Type B pancreatic cell (in vitro differentiated cells): ENCODE measurements at places on chromosomes 2 and 18. TPM values are rescaled to one million over a fixed set of nuclear protein-coding genes. Genes with fewer than 3 reads are reported as not detected.

DNA sequence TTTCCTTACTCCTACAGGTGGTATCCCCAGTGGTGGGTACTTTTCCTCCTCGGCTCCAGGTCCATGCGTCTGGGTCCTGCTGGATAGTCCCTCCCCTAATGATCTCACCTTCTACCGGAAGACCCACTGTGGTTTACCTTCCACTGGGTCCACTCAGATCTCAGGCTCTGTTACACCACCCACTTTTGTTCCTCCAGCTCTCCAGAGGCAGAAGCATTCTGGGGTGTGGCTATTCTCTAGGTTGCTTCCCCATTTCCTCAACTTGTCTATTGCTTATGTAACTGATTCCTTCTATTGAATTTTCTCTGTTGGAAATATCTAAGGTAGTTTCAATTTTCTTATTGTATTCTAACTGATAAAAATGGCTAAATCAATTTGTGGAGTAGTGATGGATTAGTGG, 87.6 kb upstream of the GALNT5 start:
- no peak for DNase-seq

DNA sequence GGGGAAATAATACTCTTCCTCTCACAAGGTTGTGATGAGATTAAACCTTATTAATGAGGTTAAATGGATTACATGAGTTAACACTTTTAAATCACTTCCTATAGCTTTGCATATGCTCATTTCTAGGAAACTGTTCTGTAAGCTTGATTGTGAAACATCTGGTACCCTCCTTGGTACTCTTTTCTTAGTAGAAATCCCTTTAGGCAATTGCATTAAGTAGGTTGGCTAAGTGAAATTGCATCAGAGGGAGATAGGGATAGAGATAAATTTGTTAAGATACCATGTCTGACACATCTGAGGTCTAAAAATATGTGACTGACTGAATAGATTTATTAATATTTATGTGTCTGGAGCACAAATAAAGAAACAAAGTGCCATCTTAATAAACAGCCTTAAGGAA, 275.9 kb upstream of the MAP2 start:
- DNase-seq = no peak

GRCh38 chr2:113028112-113028511, 22.9 kb downstream of the IL36A start:
- no peak for DNase-seq

- DNase-seq = no peak
Measured at GRCh38 chr2:43898134-43898837, 59.5 kb downstream of the ABCG8 start.

DNA sequence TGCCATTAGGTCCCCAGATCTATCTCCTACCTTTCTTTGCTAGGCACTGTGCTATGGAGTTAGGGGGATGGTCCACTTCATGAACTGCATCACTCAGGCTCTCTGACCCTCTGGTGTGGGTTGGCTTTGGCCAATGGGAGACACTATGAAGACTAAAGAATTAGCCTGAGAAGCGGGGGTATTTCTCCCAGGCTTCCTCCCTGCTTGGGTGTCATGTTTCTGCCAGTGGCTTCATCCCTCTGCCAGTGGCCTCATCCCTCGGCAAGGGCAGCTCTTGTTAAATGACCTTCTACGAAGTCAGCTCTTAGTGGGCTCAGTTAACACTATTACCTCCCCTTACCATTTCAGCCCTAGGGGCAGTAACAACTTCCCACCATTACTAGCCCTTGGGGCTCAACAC, 41.9 kb upstream of the EPB41L3 start:
- no peak for DNase-seq

DNA sequence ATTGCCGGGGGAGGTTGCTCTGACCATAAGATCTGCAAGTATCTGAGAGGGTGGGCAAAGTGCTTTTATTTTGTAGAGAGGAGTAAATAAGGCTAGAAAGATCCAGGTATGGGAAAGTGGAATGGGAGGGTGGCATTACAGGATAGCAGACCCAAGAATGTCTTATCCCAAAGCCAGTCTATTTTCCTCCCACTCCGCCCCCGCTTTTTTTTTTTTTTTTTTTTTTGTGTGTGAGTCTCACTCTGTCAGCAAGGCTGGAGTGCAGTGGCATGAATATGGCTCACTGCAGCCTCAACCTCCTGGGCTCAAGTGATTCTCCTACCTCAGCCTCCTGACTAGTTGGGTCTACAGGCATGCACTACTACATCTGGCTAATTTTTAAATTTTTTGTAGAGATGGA, 31.5 kb downstream of the ARID5A start:
- no peak for DNase-seq

GRCh38 chr2:70113359-70114070, 26.2 kb downstream of the PCBP1 start:
- no peak for DNase-seq

The PRKAG3 gene
- not detected in 2 replicates for total RNA-seq

The RSAD2 gene
- total RNA-seq = 3.3 and 3.4 TPM in 2 replicates
